ENCODE measurements at places on chromosomes 3 and 15.

GRCh38 chr3:69819282-69819681 is 80.0 kb downstream of the MITF start:
- DNase-seq = no peak

- DNase-seq = peak; percentile 68
Observed at GRCh38 chr15:50051811-50052419, 67.1 kb downstream of the ATP8B4 start.

DNA sequence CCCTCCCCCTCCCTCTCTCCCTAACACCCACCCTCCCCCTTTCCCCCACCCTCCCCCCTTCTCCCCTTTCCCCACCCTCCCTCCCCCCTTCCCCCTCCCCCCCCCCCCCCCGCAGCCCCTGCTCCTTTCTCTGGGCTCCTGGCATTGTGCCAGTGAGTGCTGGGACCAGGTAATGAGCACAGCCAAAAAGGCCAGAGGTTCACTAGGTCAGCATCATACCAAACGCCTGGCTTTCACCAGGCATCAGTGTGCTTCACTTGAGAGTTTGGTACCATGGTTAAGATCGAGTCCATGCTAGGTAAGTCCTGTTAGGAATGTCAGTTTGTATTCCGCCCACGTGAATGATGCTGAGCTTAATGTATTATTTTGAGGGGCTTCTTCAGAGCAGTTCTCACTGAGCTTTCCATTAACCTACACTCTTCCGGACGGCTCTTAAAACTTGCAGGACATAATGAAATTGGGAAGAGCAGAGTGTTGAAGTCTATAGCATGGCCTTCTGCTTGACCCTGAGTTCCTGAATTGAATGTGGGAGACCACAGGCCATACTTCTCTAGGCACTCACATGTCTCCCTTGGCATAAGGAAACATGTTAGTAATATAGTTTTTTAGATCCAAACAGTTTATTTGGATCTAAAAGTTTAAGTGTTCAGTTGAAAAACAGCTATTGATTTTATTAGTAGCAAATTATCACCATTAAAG is 45.6 kb downstream of the SENP2 start:
- no peak for DNase-seq

GRCh38 chr3:9441501-9442221 is 44.2 kb downstream of the SETD5 start:
- no peak for DNase-seq

DNA sequence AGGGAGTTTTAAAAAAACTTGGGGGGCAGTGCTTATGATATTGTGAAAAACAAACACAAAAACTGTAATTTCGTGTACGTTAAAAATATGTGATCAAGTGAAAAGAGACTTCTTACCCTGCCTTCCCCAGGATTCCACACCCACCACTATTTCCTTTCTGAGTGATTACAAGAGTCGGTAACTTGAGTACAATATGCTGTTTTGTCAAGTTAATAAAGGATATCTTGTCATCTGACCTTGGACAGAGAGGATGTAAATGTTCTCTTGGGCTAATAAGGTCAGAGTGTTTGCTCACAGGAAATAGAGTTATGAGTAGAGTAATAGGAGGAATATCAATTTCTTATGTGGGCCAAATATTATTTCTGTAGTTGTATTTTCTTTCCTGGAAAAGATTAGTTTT is 68.1 kb downstream of the NOX5 start:
- DNase-seq = no peak

DNA sequence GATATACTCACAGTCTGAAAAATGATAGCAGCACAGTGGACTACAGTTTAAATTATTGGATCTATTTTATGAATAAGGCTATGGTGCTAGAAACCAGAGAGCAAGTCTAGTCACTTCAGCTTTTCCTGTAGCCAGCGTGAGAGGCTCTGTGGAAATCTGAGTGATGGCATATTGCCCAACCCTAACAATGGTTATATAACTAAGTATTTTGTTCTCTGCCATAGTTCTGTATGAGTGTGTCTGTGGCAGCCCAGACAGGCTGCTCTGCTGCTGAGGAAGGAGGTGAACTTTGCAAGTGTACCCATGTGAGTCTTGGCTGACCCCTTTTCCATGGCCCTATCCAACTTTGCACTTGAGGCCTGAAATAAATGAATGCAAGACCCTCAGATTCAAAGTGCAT is 105.7 kb downstream of the LRTM1 start:
- no peak for DNase-seq

DNA sequence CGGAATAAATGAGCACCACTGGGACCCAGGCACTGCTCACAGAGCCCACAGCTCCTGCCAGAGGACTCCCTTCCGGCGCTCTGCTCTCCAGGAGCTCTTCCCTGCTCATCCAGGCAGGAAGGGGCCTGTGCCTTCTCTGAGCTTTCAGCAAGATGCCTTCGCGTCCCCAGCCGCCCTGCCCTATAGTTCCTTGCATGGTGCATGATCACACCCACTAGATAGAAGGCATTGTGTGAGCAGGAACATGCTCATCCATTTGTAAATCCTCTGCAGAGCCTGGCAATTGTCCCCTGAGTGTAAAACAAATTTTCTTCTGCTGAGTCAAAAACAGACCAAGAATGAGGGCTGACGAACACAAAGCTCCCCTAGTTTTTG is 181.6 kb downstream of the MEGF11 start:
- DNase-seq = no peak
